Spinal cord (tissue), 10 donors: ENCODE measurements at places on chromosomes 13 and 19.

GRCh38 chr19:29381353-29382203 lies 144.2 kb upstream of the VSTM2B start:
- no peak for DNase-seq

DNA sequence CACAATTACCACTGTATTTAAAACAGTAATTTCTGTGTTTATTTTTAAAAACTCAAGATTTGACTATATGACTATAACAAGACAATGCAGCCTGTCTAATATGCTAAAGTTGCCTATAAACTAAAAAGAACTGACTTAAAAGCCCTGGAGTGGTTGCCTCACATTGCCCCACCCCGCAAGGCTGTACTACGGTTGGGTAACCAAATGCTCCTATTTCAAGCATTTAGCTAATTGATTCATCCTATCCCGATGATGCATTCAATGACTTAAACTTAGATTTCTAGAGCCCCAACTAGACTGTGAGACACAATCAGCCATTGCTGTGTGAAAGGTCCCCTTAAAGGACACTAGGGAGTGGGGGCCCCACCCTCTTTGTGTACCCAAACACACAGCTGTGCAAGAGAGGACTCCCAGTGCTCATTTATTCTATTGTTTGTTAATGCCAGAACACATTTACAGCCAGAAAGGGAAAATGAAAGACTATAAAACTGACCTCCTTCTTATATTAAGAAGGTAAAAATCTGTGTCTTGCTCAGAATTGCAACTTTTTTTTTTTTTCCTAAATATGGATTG lies 66.9 kb downstream of the MIPEP start:
- DNase-seq, result no peak

GRCh38 chr13:112686987-112687386 lies 2.9 kb upstream of the ATP11A start:
- no peak for DNase-seq

DNA sequence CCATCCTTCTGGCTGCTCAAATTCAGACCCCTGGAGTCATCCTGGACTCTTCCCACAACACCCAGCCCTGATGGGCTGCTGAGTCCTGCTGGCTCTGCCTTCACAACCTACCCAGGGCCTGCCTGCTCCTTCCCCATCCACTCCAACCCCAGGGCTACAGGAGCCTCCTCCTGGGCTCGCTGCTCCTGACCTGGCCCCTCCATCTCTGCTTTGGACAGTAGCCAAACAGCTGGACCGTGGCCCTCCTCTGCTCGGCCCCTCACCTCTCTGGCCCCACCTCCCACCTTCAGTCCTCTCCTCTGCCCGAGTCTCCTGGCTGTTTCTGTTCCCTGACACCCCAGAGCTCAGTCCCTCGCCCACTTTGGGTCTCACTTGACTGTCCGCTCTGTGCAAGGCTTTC lies 66.7 kb downstream of the CEBPG start:
- no peak for DNase-seq

DNA sequence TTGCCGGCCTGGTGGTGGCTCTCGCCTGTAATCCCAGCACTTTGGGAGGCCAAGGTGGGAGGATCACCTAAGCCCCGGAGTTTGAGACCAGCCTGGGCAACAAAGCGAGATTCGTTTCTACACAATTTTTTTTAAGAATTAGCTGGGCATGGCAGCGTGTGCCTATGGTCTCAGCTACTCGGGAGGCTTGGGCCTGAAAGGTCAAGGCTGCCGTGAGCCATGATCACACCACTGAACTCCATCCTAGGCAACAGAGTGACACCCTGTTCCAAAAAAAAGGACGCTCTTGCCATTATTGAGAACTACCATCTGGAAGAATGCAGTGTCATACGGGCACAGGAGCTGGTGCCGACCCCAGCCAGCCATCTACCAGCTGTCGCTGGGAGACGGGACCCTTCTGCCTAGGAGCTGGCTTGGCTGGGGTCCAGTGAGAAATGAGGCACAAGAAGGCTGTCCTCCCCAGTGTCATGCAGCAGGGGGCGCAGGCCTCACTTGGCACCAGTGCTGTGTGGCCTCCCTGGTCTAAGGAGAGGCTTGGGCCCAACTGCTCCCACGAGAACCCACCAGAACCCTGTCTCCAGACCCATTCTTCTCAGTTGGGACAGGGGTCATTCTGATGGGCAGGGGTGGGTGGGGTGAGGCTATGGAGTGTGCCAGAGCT lies 12.2 kb upstream of the RELB start:
- peak; percentile 81 for DNase-seq

GRCh38 chr13:28658539-28658795 lies 463 bp upstream of the POMP start:
- no peak for DNase-seq

GRCh38 chr13:30742901-30743300 lies 7.6 kb downstream of the ALOX5AP start:
- DNase-seq, result no peak

- no peak for DNase-seq
Observed at GRCh38 chr13:71801781-71802180, 65.2 kb downstream of the DACH1 start.

- DNase-seq, result no peak
Observed at GRCh38 chr19:42693760-42694350, 46.4 kb downstream of the PSG3 start.

GRCh38 chr19:13022111-13022858 lies 27.0 kb downstream of the NFIX start:
- DNase-seq, result no peak

- no peak for DNase-seq
Observed at GRCh38 chr13:28447206-28447605, 47.7 kb downstream of the FLT1 start.

DNA sequence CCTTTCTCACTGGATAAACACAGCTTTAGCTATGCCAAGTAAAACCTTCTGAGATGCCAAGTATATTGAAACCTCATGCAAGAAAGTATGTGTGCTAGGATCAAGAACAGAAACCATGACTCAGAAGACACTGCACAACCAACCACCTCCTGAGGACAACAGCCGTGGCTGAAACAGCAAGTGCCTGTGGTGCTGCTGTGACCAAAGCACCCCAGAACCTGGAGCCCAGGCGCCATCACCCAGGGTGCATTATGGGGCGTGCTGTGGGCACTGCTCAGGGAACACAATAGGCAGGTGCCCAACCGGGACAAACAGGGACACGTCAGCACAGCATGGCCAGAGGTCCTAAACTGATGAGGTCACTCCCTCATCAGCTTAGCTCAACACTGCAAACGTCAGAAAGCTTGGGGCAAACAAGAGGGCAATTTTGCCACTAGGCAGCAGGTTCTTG lies 101.3 kb upstream of the SLC15A1 start:
- no peak for DNase-seq

- DNase-seq, result no peak
Observed at GRCh38 chr13:114264886-114265611, 16.4 kb upstream of the UPF3A start.

- DNase-seq, result no peak
Observed at GRCh38 chr13:44989941-44990340, 603 bp downstream of the GPALPP1 start.

DNA sequence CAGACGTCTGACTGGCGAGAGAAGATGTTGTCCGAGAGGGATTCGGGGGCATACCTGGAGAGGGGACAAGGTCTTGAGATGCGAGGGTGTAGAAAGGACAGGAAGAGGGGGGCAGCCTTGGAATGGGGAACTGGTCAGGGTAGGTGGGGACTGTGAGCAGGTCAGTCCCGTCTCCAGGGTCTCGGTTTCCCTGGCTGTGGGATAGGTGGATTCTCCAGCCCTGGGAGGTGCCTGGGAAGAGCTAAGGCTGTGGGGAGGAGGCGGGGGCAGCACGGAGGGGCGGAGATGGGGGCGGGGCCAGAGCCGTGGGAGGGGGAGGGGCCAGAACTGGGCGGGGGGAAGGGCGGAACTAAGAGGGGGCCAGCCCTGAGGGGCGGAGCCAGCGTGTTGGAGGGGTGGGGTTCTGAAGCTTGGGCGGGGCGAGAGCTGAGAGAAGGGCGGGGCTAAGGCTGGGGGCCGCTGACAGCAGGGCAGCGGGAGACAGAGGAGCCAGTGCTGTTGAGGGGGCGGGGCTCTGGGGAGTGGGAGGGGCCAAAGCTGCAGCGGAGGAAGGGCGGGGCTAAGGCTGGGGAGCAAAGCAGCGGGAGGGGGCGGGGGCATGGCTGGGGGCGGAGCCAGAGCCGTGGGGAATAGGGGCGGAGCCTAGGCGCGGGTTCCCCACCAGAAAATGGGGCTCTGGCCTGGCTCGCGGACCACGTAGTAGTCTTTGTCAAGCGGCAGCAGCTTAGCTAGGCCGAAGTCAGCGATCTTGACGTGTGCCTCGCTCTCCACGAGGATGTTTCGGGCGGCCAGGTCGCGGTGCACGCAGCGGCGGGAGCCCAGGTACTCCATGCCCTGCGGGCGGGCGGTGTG lies 9.5 kb upstream of the INSL3 start:
- DNase-seq, result peak; percentile 72

- no peak for DNase-seq
Observed at GRCh38 chr13:41273831-41274441, 10.6 kb upstream of the MTRF1 start.

- no peak for DNase-seq
Observed at GRCh38 chr19:51551673-51552432, 19.2 kb upstream of the ZNF175 start.

DNA sequence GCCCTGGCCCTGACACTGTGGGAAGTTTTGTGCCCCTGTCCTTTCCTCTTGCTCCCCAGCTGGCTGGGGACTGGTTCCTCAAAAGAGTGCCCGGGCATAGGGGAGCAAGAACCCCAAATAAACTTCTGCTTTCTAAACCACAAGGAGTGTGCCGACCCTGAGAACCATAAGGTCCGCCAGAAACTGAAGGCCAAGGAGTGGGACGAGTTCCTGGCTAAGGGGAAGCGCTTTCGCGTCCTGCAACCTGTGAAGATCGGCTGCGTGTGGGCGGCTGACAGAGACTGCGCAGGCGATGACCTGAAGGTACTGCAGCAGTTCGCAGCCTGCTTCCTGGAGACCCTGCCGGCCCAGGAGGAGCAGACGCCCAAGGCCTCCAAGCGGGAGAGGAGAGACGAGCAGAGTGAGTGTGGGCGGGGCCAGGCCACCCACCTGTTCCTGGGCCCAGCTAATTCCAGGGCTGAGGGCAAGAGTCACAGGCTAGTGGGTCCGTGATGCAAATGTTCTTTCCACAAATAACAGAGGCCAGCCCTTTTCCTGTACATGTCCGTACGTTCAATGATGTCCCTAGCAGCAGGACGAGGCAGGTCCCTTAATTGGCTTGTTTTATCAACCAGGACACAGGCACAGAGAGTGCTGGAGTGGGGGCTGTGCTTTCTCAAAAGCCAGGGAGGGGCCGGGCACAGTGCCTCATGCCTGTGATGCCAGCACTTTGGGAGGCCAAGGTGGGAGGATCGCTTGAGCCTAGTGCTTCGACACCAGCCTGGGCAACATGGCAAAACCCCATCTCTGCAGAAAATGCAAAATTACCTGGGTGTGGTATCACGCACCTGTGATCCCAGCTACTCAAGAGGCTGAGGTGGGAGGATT lies 25.6 kb downstream of the UBXN6 start:
- DNase-seq, result no peak

- peak; percentile 81 for DNase-seq
Observed at GRCh38 chr19:53553865-53554791, 16.2 kb downstream of the ZNF331 start.

- DNase-seq, result no peak
Observed at GRCh38 chr13:77034881-77035280, 7.9 kb upstream of the FBXL3 start.

DNA sequence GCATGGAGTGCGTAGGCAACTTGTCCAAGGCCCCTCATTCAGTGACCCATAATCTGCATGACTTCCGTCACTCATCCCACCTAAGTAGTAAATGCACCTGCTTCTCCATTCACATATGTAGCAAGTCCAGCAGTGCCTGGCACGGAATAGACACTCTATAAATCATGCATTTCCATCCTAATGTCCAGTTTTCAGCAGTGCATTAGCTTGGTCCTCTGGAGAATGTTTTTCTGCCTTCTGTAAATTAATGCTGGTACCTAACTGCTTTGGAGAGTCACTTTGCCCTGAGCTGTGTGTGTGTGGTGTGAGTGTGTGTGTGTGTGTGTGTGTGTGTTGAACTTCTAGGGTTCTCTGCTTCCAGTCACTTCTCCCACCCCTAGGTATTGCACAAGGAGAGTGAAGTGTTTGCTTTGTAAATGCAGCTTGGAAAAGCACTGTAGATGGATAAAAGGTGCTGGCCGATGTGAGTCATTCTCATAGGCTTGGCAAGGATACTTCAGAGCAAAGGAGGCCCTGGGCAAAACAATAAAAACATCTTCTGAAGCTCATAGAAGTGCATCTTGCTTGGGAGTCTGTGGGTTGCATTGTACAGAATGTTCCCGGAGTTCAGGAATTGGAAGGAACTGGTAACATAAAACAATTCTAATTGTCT lies 181.8 kb downstream of the KATNAL1 start:
- no peak for DNase-seq

DNA sequence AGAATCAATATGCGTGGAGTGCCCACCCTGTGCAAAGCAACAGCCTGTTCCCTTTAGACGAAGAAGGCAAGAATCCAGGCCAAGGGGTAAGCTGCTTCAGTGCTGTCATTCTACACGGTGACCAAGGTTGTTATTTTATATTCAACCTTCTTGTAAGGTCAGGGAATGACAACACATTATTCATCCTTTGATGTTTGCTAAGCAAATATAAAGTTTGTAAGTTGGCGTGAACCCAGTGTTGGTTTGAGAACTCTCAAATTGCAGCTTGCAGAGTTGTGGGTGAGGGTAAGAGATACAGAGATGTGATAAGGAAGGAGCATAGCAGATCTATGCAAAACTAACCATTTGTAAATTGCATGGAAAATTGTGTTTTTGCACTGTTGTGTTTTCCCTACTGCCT lies 436.7 kb downstream of the FGF9 start:
- DNase-seq, result no peak

DNA sequence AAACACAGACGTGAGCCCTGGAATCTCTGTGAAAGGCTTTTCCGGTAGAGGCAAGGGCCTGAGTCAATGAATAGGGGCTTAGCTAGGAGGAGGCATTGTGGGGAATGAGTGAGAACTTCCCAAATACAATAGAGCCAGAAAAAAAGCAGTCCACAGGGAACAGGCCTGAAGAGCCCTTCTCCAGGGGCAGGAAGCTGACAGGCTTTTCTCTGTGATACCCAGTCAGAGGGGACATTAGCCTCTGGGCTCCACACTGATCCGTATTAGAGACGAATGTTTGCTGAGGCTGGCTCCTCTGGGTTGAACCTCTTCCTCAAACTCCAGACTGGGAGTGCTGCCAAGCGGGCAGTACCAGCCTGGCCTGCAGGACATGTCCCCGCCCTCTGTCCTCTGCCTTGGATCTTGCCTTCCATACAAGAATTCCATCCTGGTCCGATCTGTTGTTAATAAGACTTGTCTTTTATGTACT lies 2.3 kb downstream of the DHRS12 start:
- DNase-seq, result no peak

GRCh38 chr13:90049989-90050671 lies 1297.4 kb upstream of the MIR17HG start:
- no peak for DNase-seq

GRCh38 chr13:30705680-30706079 lies 29.7 kb upstream of the ALOX5AP start:
- DNase-seq, result no peak

- DNase-seq, result no peak
Observed at GRCh38 chr13:45717349-45717748, 15.2 kb downstream of the CBY2 start.

GRCh38 chr13:80116107-80116506 lies 224.8 kb downstream of the SPRY2 start:
- DNase-seq, result no peak

GRCh38 chr13:25796474-25796873 lies 255.3 kb downstream of the SHISA2 start:
- no peak for DNase-seq
